ENCODE measurements at places on chromosomes 2 and 18.
A peak's percentile ranks its signal among the peaks of the same experiment; 100 is the strongest.

- no peak for DNase-seq
Measured at GRCh38 chr2:231222318-231223000, 24.0 kb downstream of the ARMC9 start.

DNA sequence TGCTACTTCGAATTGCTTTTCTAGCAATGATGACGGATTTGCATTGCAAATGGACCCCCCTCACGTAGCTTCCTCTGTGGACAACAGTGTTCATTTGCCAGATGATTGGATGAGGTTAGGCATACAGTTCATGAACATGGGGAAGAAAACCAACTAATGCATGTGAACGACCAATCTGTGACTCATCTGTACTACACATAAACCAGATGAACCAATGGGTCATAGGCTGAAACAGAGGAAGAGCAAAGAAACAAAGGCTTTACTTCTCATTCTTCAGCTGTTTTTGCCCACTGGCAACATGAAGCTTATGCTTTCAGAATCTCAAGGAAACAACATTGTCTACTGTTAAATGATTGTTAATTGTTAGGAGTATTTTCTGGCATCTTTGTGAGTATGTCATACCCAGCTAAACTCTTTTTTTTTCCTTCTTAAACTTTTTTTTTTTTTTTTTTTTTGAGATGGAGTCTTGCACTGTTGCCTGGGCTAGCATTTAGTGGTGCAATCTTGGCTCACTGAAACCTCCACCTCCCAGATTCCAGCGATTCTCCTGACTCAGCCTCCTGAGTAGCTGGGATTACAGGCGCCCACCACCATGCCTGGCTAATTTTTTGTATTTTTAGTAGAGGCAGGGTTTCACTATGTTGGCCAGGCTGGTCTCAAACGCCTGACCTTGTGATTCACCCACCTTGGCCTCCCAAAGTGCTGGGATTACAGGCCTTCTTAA, 35.5 kb downstream of the EFEMP1 start:
- no peak for DNase-seq

DNA sequence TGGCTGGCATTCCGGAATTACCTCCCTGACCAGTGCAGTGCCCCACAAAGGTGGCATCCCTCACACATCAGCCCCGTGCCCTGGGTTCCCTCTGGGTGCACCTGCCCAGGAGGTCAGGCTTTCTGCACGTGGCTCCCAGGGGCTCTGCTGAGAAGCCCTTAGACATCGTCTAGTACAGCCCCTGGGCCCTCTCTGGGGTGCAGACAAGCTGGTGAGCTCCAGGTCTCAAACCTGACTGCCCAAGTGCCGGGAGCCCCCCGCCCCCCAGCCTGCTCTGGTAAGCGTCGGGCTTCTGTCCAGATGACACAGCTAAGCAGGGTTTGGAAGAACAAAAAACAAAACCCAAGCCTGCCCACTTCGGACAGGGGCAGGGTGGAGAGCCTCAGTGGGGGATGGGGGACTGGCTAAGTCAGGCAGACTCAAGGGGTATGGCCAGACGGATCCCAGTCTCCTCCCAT, 20.2 kb downstream of the TWIST2 start:
- DNase-seq: no peak

GRCh38 chr2:191115804-191116203, 35.0 kb downstream of the STAT4 start:
- no peak for DNase-seq

DNA sequence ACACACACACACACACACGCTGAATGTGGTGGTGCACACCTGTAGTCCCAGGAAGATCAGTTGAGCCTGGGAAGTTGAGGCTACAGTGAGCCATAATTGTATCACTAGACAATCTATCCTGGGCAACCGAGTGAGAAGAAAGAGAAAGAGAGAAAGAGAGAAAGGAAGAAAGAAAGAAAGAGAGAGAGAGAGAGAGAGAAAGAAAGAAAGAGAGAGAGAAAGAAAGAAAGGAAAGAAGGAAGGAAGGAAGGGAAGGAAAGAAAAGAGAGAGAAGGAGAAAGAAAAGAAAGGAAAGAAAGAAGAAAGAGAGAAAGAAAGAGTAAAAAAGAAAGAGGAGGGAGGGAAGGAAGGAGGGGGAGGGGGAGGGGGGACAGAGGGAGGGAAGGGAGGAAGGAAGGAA, 150.0 kb upstream of the MAP3K20 start:
- DNase-seq: no peak

- DNase-seq: no peak
Measured at GRCh38 chr2:24914713-24915112, 5.3 kb downstream of the ADCY3 start.

DNA sequence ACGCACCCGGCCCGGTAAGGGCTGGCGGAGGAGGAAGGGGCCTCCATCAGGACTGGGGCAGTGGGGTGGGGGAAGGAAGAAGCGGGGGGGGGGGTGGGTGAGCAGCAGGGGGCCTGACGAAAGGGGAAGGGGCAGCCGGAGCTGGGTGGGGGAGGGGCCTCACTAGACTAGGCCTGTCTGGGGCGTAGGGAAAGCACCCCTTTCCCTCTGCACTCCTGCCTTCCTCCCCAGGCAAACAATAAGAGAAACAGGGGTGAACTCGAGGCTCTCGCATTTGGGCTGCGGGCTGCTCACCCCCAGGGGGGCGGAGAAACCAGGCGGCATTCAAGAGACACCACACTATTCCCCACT, 82.7 kb upstream of the POMC start:
- no peak for DNase-seq

- DNase-seq: no peak
Measured at GRCh38 chr2:43438858-43439655, 156.8 kb downstream of the THADA start.

- no peak for DNase-seq
Measured at GRCh38 chr2:208037564-208038487, 12.5 kb upstream of the PLEKHM3 start.

- DNase-seq: no peak
Measured at GRCh38 chr18:21826641-21827302, 86.2 kb downstream of the MIB1 start.

DNA sequence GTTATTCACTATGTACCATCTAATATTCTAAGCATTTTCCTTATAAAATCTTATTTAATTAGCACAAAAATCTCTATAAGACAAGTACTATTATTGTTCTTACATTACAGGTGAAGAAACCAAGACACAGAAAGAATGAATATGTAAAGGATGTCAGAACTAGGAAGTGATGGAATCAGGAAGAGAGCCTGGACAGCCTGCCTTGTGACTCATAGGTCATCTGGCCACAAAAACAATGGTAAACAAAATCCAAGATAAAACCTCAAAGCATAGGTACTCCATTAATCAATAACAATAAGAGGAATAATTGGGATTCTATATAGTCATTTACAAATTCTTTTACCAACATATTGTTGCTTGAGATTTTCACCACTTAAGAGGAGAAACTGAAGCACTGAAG, 505.4 kb upstream of the PIK3C3 start:
- no peak for DNase-seq

GRCh38 chr2:74555610-74556103, 1.1 kb downstream of the DOK1 start:
- DNase-seq: no peak

GRCh38 chr2:25347205-25347815, 5.6 kb upstream of the DNMT3A start:
- no peak for DNase-seq

- DNase-seq: no peak
Measured at GRCh38 chr2:76197428-76197827, 486.7 kb upstream of the GCFC2 start.

DNA sequence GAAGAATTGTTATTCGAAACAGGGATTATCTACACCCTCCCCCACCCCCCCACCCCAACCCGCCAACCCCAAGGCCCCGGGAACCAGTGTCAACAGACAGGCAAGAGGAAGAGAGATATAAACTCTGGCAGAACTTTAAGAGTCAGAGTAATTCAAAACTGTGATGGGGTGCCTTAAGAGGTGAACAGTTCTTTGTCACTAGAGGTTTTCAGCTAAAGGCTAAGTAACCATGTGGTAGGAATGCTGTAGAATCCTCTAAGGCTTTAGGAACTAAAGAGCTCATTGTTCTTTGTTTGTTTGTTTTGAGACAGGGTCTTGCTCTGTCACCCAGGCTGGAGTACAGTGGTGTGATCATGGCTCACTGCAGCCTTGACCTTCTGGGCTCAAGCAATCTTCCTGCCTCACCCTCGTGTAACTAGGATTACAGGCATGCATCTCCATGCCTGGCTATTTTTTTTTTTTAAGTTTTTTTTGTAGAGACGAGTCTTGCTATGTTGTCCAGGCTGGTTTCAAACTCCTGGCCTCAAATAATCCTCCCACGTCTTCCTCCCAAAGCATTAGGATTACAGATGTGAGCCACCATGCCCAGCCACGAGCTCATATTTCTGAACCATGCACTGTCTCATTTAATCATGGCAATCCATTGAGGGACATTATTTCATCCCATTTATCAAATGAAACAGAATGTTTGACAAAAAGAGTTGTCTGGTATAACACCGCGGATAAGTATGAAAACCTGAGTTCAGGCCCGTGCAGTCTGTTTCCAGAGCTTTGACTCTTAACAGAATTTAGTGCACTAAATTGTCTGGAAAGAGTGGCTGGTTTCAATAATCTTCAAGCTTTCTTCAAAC, 20.8 kb upstream of the TMEM17 start:
- DNase-seq: no peak

DNA sequence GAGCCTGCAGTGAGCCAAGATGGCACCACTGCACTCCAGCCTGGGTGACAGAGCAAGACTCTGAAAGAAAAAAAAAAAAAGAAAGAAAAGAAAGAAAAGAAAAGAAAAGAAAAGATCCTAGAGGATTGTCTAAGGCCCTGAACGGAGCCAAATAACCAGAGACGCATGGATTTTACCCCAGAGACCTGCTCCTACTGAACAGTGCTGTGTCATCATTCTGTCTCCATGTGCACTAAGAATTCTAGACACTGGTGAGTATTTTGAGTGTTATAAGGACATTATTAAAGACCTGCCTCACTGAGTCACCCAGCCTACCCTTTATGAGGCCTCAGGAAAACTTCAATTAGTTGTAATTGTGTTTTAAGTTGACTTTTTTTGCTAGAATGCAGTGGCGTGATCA, 61.9 kb upstream of the RIOK3 start:
- no peak for DNase-seq

DNA sequence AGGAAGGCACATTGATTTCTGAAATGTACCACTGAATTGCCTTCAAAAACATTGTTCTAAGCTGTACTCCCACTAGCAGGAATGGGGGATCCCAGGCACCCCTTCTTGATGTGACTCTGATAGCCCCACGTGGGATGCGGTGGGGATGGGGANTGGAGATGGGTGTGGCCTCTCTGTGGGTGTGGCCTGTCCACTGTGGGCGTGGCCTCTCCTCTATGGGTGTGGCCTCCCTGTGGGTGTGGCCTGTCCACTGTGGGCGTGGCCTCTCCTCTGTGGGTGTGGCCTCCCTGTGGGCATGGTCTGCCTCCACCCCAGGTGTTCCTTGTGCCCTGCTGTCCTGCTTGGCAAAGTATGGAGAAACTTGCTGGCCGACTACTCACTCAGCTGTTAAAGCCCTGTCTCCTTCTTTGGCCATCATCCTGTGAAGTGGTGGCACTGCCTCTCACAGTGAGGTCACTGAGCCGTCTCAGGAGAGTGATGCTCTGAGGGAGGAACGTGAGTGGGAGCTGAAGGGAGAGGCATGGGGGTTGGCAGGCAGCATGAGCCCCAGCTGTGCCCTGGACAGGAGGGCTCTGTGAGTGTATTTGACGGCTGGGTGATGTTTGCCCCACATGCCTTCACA, 6.7 kb upstream of the PARD6G start:
- no peak for DNase-seq

DNA sequence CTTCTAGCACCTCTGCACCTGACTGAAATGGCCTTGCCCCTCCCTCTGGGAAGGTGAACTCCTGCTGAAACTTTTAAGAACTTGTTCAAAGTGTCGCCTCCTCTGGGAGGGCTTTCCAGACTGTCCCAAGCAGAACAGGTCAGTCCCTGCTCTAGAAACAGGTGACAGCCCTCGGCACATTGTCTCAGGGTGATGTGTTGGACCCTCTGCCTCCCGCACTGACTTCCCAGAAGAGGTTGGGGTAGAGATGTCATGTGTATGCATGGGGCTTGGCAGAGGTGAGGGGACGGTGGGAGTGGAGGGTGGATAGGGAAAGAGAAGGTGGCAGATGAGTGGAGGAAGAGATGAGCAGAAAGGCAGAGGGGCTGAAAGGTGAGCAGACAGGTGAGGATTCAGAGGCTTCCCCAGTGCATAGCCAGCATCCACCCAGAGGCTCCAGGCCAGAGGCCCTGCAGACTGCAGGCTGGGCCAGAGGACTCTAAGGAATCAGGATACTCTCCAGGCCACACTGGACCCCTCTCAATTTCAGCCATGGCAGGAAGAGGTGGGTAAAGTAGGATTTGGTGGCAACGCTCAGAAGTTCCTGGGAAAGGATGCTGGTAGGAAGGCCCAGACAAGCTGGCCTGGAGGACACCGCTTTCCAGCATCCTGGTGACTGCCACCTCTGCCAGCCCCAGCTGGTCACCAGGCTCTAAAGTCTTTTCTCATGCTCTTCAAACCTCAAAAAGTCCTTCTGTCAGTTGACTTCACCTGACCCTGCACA, 24.8 kb upstream of the TNS1 start:
- DNase-seq: no peak

GRCh38 chr2:25673300-25674076, at the start of gene DTNB:
TSS of gene DTNB (minus strand) at chr2:25673577. CDS start at chr2:25652660, 20,917 bp downstream.
- DNase-seq: peak; percentile 22

DNA sequence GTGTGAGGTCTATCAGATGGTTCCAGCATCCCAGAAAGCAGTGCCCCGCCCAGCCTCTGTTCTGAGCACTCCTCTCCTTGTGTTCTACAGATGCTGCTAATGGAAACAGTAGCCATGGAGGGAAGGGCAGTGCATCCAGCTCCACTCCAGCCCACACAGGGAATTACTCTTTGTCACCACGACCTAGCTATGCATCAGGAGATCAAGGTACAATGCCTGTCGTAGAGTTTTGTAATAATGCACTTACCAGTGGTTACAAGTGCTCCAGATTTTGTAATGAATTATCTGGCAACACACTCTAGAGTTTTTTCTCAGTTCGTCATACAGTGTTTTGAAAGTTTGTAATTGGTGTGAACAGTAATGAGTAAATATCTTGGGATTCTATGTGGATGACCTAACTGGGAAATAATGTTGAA, 161.1 kb downstream of the ESCO1 start:
- no peak for DNase-seq

- DNase-seq: no peak
Measured at GRCh38 chr18:78765142-78765541, 214.5 kb upstream of the SALL3 start.

GRCh38 chr18:34789768-34790344, 79.8 kb downstream of the DTNA start:
- DNase-seq: no peak

Measured in NCI-H1417 treated with DMSO at 0.1 percent for 48 hours (cell line).